Suppressor macrophage (primary cell): ENCODE measurements at places on chromosomes 6 and 20.

- no peak for DNase-seq
Measured at GRCh38 chr6:12147557-12148316, 135.6 kb downstream of the HIVEP1 start.

GRCh38 chr20:57936636-57937385 lies 227.0 kb upstream of the PMEPA1 start:
- DNase-seq = no peak

- no peak for DNase-seq
Measured at GRCh38 chr20:9241721-9242427, 173.0 kb downstream of the PLCB4 start.

- DNase-seq = peak; percentile 14
Measured at GRCh38 chr6:110756817-110757216, 58.5 kb downstream of the CDK19 start.

- DNase-seq = no peak
Measured at GRCh38 chr6:168088161-168089053, 9.4 kb upstream of the FRMD1 start.

DNA sequence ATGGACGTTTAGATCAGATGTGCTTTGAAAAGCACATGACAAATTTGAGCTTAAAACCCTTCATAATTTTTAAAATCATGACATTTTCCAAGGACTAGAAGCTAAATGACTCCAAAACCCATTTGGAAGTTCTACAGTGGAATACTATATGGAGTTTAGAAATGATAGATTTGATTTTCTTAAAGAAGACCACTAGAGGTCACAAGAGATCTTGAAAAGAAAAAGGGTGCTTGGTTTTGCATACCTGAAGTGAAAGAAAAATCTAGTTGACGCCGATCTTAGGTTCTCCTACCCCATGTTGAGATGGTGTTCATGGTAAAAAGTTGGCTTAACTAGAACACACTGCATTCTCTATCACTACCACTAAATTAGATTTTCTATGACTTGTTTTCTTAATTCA lies 31.5 kb downstream of the CFAP61 start:
- peak; percentile 9 for DNase-seq

DNA sequence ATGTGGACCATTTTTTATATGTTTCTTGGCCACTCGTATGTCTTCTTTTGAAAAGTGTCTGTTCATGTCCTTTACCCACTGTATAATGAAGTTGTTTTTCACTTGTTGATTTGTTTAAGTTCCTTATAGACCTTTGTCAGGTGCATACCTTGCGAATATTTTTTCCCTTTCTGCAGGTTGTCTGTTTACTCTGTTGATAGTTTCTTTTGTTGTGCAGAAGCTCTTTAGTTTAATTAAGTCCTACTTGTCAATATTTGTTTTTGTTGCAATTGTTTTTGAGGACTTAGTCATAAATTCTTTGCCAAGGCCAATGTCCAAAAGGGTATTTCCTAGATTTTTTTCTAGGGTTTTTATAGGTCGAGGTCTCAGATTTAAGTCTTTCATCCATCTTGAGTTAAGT lies 66.2 kb downstream of the UNC5CL start:
- no peak for DNase-seq

GRCh38 chr20:42974347-42974746 lies 215.4 kb downstream of the PTPRT start:
- DNase-seq = no peak

GRCh38 chr6:128443553-128443952 lies 76.8 kb downstream of the PTPRK start:
- DNase-seq = no peak

GRCh38 chr6:158164579-158165170 lies 3.4 kb downstream of the SERAC1 start:
- no peak for DNase-seq

- DNase-seq = peak; percentile 87
Measured at GRCh38 chr6:14743474-14744211, 502.2 kb upstream of the JARID2 start.

DNA sequence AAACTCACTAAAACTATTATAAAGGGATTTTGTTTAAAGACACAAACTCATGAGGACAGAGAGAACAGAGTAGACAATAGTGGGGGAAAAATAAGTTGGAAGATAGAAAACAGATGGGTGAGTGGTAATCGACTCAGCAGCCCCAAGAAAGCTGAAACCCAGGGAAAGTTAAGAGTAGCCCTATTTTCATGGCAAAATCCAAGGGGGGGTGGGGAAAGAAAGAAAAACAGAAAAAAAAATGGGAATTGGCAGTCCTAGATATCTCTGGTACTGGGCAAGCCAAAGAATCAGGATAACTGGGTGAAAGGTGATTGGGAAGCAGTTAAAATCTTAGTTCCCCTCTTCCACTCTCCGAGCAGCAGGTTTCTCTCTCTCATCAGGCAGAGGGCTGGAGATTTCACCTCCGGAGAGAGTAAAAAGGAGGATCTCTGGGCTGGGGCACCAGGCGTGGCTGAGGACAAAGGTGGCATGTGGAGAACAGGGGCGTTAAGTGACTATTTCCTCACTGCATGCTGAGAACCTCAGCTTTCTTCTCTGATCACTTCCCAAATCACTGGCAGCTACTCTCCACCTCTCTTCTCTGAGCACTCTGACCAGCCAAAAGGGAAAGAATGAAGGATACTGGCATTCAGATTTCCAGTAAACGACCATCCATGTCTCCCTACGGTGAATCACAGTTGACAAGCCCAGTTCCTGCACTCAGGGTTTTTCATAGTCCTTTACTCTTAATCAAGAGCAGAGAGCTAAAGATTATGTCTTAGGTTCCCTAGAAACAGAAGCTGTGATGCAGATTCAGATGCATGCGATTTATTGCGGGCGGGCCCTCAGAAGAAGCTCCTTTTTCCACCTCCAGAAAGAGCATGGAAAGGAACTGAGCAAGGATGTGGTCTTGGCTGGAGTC lies 7.3 kb upstream of the RNF24 start:
- DNase-seq = no peak
